ENCODE measurements at places on chromosomes 7 and 10. TPM values are rescaled to one million over a fixed set of nuclear protein-coding genes. Genes with fewer than 3 reads are reported as not detected.

Gene MORN4
- 1.3 TPM for total RNA-seq

Gene WDR86
- total RNA-seq, result not detected

Gene SH2D4B
- 0.14 TPM for total RNA-seq

Gene ARHGEF35
- 3.6 TPM for total RNA-seq

Gene CPA5
- total RNA-seq, result 1.7 TPM

Gene ASB15
- not detected for total RNA-seq

Gene NUTM2B
- total RNA-seq, result 1.5 TPM

Gene PANK1
- total RNA-seq, result 7.2 TPM

Gene SPDYE9
- total RNA-seq, result not detected

Gene C10orf53
- not detected for total RNA-seq

Gene FAM25G
- not detected for total RNA-seq

Gene SPRN
- total RNA-seq, result not detected

Gene FANK1
- total RNA-seq, result not detected

Gene ACTL6B
- not detected for total RNA-seq

Gene TMEM106B
- total RNA-seq, result 31.2 TPM

Gene COL28A1
- not detected for total RNA-seq

Gene EN2
- not detected for total RNA-seq

Gene TMEM72
- total RNA-seq, result not detected

Gene AGBL3
- 1.6 TPM for total RNA-seq

Gene PPP1R17
- not detected for total RNA-seq

Data from T-helper 2 cell treated with Interferon-gamma antibody and Interleukin-4, amounts not matched to agents 100 ng/mL and 5 ng/mL, for 36 hours (primary cell).